AG04449 (cell line): ENCODE measurements at places on chromosomes 3 and 15.

DNA sequence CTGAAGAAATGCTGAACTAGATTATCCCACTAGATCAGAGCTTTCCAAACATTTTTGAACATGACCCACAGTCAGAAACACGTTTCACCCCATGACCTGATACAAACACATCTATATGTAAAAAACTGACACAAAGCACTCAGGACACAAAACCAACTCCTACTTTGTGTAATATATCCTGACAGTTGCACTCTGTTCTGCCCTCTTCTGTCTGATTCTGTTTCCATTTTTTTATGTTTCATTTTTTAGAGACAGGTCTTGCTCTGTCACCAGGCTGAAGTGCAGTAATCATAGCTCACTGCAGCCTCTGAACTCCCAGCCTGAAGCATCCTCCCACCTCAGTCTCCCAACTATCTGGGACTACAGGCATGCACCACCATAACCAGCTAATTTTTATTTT is 15.8 kb upstream of the RFTN1 start:
- no peak for DNase-seq

GRCh38 chr15:81863162-81863561 is 182.7 kb downstream of the MEX3B start:
- DNase-seq = peak; percentile 50

- no peak for DNase-seq
Observed at GRCh38 chr3:81462921-81463320, 298.5 kb downstream of the GBE1 start.

DNA sequence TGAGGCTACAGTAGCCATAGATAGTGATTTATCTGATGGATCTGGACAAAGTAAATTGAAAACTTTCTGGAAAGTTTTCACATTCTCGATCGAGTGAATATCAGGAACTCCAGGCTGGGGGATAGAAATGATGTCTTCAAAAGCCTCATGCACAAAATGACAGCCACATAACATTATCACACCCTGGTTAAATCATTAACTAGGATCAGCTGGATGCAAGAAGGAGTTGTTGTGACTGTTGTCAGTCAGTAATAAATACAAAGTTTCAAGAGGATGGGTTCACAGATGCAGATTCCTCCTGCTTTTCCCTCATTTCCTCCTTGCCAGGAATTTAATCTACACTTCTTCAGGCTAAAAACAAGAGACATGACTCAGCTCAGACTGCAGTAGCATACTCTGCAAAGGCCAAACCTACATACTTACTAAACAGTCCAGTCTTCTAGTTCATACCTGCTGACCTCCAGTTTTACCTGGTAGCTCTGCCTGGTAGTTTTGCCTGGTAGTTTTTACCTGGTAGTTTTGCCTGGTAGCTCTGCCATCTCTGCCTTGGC is 40.9 kb downstream of the C2CD4A start:
- no peak for DNase-seq

DNA sequence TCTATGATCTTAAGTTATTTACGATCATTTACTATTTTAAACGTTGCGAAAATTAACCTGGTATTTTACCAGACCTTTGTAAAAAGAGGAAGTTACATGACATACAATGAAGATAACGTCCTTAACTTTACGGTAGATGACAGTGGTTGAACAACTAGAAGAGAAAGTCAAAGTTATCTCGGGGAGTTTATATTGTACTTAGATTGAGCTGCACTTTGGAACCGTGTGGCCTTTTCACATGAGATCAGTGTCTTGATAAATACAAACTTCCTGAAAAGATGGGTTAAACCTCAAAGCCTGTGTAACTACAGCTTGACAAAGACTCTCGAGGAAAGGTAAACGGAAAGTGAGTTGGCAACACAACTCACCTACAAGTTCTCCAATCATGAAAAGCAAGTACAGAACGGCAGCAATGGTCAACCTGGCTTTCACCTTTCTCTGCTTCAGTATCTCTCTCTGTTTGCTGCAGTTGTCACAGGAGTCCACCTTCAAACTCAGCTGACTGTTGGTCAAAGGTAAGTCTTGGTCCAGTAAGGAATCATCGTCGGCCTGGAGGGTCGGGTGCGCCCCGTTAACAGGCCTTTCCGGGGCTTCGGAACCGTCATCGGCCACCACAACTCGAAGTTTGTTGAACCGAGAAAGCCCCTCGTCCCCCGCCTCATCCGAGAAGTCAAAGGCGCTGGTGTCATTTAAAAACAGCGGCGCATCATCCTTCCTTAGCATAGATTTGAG is 793 bp downstream of the SLC30A4 start:
- no peak for DNase-seq

GRCh38 chr3:39809995-39810595 is 686 bp downstream of the MYRIP start:
- DNase-seq = no peak

DNA sequence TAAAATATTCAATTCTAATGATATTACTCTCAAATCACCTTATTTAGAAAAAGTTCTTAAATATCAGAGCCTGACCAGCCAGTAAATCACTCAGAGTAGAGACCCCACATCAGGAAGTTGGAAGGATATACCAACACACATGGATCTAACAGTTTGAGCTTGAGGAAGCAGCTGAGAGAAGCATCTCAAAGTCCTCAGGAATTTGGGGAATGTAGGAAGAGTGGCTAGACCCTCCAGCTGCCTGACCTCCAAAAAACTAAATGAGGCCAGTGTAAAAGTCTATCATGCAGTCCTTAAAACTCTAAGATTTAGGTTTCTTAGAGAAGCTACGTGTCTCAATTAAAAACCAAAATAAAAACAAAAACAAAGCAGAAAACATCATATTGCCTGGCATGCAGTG is 55.4 kb downstream of the SETD2 start:
- DNase-seq = no peak

GRCh38 chr3:150870406-150870805 is 34.8 kb downstream of the MINDY4B start:
- peak; percentile 55 for DNase-seq
